Kidney epithelial cell (primary cell): ENCODE measurements at places on chromosomes 12 and 14.

DNA sequence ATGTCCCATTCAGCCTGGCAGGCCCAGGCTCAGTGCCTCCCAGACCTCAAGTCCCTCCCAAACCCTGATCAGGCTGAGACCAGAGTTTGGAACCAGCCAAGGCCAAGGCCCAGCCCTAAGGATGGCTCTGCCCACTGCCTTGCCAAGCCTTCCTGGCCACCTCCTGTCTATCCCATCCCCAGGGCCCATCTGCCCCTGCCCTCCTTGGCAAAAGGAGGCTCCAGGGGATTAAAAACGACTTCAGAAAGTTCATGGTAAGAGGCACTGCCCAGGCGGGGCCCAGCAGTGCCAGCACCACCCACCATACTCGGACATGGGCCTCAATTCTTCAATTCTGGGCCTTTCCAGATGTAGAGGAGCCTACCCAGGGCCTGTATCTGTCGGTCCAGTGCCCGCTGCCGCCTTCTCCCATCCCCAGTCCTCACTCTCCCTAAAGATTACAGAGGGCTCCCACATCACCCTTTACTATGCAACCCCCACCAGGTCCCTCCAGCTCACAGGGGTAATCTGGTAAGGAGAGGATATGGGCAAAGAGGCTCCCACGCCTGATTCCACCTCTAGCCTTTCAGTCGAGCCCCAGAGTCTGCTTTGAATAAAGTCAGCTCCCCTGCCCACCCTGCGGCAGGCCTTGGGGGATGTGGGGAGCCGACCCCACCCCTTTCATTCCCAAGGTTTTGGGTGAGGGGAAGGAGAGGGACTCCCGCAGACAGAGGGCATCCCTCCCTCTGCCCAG, 932 bp downstream of the ADCY6 start:
- DNase-seq = no peak

DNA sequence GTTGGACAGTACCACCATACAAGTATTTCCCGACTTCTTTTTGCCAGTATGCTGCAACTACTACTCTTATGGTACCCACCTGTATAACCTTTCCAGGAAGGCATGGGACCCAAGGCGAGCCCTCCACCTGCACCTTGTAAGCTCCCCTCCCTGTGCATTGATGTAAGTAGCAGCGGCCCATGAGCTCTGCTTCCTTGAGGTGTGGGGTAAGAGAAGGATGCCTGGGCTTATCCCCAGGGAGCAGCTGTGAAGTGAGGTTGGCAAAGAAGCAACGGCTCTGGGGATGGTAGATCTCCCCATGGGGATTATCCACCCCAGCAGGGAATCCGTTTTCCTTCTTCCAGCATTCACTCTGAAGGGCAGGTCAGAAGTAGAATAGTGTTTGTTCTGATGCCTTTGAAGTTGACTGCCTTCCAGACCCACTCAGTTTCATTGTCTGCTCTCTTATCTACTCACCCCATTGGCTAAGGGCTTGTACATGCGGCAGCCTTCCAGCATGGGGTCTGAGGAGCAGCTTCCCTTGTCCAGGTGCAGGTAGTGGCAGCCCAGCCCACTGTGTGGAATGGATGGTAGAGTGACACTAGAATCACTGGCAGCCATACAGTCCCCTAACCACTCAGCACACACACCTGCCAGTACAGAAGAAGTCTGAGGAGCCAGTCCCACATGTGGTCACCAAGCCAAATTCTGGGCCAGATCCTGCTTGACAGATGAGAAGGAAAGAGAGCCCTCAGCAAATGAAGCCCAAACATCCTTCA, 3.4 kb downstream of the CIROP start:
- DNase-seq = no peak

DNA sequence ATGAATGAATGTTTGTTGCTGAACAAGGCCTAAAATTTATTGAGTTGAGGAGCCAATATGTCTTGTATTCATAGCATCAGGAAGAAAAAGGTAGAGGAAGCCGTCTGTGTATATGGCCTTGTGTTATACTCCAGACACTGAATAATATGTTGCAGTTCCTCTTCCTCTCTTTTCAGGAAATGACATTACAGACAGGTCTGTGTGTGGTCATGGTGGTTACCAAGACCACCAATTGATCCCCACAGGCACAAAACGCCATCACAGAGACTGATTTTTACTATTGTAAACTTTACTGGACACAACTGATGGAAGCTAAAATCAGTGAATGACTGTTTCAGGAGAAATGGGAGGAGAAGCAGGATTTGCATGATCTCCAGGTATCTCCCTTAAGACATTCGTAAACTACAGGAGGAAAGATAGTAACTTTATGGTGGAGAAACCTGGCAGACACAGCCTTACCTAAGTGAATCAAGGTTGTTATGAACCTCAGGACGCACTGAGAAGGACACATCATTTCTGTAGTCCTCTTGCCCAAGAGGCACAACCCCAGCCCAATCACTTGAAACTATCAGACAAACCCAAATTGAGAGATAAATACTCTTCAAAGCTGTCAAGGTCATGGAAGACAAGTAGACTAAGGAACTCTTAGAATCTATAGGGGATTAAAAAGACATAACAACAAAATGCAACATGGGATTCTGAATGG, 334.1 kb upstream of the RGS6 start:
- DNase-seq = no peak

DNA sequence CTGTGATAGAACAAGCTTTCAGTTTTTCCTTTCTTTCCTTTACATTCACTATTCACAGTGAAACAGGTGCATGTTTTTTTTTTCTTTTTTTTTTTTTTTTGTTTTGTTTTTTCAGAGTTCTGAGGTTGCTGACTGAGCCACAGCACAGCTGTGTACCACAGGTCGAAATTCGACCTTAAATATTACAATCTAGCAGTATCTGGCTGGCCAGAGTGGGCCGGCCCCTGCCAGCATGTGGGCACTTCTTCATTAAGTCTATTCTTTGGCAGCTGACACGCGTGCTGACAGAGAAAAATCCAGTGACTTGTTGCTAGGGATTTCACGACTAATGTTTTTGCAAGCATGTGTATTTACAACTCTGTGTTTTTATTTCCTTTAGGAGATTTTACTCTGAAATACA, 33.9 kb downstream of the FBXO33 start:
- DNase-seq = no peak

DNA sequence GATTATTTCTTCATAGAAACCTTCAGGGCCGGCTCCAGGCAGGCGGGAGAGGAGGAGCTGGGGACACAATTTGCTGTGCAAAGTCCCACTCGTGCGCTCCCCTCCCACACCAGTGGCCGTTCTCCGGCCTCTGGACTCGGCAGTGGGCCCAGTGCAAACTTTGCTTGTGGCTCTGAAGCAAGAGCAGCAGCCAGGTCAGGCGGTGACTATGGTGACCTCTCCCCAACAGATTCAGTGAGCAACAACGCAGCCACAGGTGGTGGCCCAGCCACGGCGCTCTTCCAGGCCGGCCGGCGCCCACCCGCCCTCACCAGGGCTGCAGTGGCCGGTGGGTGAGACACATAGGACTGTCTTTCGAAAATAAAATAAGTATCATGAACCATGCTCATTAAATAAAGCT, 29.5 kb downstream of the VPS37B start:
- DNase-seq = no peak

DNA sequence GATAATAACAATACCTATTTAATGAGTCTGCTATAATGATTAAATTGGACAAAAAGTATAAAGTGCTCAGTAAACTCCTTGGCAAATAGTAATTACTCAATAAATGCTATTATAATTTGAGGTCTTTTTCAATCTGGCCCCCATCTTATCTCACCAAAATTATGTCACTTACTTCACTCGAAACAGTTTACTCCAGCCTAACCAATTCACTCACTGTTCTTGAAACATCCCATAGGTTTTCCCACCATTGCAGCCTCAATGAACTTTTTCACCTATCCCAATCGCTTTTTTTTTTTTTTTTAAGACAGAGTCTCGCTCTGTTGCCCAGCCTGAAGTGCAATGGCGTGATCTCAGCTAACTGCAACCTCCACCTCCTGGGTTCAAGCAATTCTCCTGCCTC, 17.5 kb upstream of the PRKAG1 start:
- DNase-seq = no peak

GRCh38 chr12:92625639-92626310, 77.0 kb upstream of the PLEKHG7 start:
- DNase-seq = no peak

DNA sequence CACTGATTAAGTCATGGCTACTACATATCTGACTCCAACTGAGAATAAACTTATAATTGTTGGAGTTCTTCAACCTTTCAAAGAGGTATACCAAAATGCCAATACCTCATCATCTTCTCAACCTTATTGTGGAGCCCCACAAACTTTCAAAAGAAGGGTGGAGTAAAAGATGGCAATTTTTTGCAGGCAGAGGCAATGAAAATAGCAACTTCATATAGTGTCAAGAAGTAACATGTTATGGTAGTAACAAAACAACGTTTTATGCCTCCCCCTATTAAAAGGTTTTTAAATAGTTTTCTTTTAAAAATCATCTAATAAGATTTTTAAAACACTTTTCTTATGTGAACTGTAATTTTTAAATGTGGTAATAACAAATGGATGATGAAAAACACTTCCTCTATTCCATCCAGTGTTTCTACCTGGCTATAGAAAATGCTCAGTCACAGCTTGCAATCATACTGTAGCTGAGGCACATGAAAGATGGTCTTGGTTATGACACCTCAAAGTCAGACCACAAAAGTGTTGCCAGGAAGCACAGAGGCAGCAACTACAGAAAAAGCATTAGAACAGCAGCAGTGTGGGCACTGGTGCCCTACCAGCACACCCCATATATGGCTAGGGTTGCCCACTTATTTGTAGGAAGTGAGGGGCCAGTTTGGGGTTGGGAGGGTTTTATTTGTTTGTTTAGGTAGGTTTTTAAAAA, 7.0 kb downstream of the PPP1R12A start:
- DNase-seq = no peak

DNA sequence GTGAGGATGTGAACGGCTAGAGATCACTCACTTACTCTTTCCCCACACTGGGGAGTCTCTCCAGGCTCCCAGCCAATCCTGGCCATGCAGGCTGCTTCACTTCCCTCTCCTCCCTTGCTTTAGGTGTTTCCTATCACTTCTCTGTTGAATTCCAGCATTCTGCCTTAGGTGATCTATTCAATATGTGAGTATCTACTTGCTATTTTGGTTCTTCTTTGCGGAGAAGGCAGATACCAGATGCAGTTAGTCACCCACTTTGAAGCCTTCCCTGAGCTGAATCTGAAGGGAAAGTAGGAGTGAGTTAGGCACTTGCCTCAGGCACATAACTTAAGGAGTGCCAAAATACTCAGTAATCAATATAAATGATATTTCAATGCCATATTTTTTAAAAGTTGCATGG, 36.0 kb upstream of the FAR2 start:
- DNase-seq = no peak

- DNase-seq = no peak
Measured at GRCh38 chr12:59164226-59164625, 243.9 kb upstream of the LRIG3 start.

GRCh38 chr14:97771340-97772045, 974.3 kb downstream of the VRK1 start:
- DNase-seq = no peak

- DNase-seq = no peak
Measured at GRCh38 chr12:108214486-108214885, 85.4 kb downstream of the WSCD2 start.

GRCh38 chr12:4960030-4960429, 50.3 kb downstream of the KCNA1 start:
- DNase-seq = no peak

GRCh38 chr14:93938751-93939303, 11.7 kb downstream of the FAM181A start:
- DNase-seq = no peak

- no peak for DNase-seq
Measured at GRCh38 chr14:22221508-22221907, 367.5 kb downstream of the DAD1 start.

- DNase-seq = no peak
Measured at GRCh38 chr12:127448906-127449305, 818.1 kb upstream of the TMEM132C start.

DNA sequence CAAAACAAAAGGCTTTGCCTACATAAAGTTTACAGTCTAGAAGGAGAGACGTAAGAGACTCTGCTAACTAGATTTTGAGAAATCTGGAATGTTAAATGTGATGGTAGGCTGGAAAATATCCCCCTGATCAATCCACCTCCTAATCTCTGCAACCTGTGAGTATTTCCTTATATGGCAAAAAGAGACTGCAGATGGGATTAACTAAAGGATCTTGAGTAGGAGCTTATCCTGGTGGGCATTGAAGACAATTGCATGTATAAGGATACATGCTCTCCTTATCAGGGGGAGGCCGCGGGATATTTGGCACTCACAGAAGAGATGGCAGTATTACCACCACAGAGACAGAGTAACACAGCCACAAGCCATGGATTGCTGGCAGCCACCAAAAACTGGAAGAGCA, 95.2 kb downstream of the EGLN3 start:
- no peak for DNase-seq

DNA sequence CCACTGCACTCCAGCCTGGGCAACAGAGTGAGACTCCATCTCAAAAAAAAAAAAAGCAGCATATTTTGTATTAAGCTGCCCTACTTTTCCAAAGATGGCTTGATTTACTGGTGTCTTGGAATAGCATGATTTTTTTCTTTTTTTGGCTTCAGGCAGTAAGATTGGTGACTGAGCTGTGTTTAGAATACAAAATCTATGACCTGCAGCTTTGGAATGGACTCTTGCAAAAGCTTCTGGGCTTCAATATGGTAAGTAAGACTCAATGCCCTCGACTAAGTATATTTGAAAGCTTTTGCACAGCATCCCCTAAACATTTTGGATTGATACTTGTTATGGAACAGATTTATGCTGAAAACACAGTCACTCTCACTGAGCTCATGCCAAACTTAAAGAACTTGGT, 87.8 kb downstream of the KNTC1 start:
- DNase-seq = no peak

DNA sequence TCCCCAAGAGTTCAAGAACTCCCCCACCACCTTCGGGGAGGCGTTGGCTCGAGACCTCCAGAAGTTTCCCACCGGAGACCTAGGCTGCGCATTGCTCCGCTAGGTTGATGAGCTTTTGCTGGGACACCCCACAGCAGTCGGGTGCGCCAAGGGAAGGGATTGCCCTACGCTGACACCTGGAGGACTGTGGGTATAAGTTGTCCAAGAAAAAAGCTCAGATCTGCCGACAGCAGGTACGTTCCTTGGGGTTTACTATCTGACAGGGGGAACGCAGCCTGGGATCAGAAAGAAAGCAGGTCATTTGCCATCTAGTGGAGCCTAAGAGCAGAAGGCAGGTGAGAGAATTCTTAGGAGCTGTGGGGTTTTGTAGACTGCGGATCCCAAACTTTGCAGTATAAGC, 98.8 kb downstream of the FRMD6 start:
- no peak for DNase-seq

DNA sequence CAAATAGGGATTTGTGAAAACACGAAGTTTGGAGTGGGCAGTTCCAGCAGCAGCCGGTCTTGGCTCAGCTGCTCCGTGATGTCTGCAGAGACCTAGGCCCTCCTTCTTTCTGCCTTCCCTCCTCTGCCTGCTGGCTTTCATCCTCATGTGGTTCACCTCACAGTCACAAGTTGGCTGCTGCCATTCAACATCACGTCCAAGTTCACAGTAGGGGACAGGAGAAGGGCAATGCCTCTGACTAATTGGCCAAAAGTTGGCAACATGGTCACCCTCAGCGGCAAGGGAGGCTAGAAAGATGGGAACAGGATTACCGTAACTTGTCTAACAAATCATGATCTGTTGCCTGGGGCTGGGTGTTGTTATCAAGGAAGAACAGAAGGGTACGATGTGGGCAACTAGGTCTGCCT, 7.8 kb upstream of the CACNA2D4 start:
- DNase-seq = no peak
